Activated CD8-positive, alpha-beta T cell treated with anti-CD3 and anti-CD28 coated beads, Interleukin-2, amount 10 ng/mL, durations not matched to agents 7 days and 5 days (primary cell): ENCODE measurements at places on chromosomes 2 and 18. TPM values are rescaled to one million over a fixed set of nuclear protein-coding genes. Genes with fewer than 3 reads are reported as not detected.

DNA sequence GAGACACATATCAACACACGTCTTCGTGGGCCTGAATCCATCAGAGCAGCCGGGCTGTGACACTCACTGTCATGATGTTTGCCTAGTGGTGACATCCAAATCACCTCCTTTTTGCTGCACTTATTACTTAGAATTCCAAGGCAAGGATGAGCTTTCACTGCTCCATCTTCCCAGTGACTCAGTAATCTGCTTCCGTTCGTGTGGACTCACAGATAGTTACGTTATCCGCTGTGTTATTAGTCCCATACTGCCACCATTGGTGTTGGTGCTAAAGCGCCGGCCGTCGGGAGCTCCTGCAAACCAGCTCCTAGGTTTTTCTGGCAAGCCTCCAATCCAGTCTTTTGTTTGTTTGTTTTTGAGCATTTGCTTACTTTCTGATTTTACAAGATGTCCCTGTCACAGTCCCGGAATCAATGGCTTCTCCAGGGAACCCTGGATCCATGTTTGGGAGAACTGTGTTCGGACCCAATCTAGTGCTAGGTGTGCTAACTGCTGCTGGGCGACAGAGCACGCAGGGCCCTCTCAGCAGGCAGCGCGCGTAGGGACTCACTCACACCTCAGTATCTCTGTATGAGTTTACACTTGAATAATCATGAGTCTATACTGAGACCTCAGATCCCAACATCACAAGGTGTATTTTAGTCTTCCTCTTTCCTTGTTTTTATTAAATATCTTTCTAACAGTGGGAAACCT, 42.6 kb downstream of the HDAC4 start:
- H3K27me3 ChIP-seq = no peaks in the 10 kb centered on the region
- H3K4me3 ChIP-seq = no peak overlapping the region
- H3K36me3 ChIP-seq = peaks cover 27% of the 10 kb centered on the region
- no peaks in the 10 kb centered on the region for H3K4me1 ChIP-seq

GRCh38 chr2:32900246-32900973, 46.3 kb upstream of the LTBP1 start:
- H3K36me3 ChIP-seq = no peaks in the 10 kb centered on the region
- no peaks in the 10 kb centered on the region for H3K4me1 ChIP-seq
- no peak for DNase-seq
- peaks cover 12% of the 10 kb centered on the region for H3K27me3 ChIP-seq
- no peak overlapping the region for H3K27ac ChIP-seq

GRCh38 chr2:120862201-120863060, 126.8 kb downstream of the GLI2 start:
- no peak overlapping the region for H3K27ac ChIP-seq
- no peaks in the 10 kb centered on the region for H3K36me3 ChIP-seq
- no peaks in the 10 kb centered on the region for H3K4me1 ChIP-seq

DNA sequence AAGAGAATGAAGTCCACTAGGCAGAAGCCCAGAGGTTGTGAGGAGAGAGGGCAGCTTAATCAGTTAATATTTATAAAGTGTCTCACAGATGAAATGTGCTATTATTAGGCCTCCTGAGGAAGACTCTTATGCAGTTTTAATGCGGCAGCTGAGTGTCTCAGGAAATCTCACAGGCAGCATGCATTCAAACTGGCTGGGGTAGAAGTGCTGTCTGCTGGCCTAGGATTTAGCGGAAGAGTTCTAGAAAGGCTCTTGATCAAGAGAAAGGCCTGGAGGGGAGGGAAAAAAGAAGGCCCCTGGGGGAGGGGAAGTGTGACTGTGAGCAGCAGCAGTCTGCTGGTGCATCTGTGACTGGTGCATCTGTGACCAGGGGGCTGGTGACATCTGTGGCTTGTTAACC, 133.0 kb downstream of the FSHR start:
- no peak overlapping the region for H3K27ac ChIP-seq
- no peaks in the 10 kb centered on the region for H3K4me1 ChIP-seq
- no peak for DNase-seq

DNA sequence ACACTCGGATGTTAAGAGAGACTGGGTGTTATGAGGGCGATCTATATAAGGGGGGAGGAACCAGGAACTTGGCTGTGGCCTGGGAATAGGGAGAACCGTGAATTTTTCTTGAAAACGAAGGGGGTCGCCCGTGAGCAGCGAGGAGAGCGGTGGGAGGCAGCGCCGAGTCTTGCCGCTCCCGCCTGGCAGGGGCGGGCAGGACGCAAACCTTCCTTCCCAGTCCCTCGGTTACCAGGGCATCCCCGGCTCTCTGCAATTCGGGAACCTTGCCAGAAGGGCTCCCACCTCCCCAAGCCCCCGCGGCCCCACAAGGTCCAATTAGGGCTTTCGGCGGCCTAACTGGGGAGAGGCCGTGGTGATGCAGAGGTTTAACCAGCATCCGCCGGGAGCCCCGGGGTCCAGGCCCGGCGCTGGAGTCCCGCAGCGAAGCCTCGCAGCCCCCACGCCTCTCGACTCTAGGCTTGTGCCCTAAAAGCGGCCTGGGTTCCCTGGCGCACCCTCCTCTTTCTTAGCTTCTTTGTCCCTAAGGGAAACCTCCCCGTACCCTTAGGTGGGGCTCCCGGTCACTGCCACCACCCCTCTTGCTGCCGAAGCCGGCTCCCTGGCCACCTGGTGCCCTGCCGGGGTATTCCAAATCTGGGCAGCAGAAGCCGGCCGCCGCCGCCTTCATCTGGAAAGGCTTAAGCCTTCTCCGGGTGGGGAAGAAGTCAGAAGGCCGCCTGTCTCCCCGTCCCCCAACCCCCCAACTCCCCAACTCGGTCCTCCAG, 680 bp upstream of the FHOD3 start:
- H3K36me3 ChIP-seq = no peaks in the 10 kb centered on the region
- H3K4me3 ChIP-seq = peak overlapping the region; percentile 16
- no peak overlapping the region for H3K27ac ChIP-seq
- peaks cover 21% of the 10 kb centered on the region for H3K27me3 ChIP-seq
- H3K4me1 ChIP-seq = no peaks in the 10 kb centered on the region

POTEI gene
- not detected for total RNA-seq

RAPGEF4 gene
- total RNA-seq = 0.63 TPM

DNA sequence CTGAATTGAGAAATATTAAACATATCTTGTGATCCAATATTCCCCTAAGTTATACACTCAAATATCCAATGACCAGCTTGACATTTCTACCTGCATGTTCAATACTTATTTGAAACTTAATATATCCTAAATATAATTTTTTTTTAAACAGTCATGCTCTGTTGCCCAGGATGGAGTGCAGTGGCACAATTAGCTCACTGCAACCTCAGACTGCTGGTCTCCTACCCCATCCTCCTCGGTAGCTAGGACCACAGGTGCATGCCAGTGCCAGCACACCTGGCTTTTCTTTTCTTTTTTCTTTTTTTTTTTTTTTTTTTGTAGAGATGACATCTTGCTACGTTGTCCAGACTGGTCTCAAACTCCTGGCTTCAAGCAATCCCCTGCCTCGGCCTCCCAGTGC, 4.2 kb downstream of the KYNU start:
- H3K36me3 ChIP-seq = no peaks in the 10 kb centered on the region
- H3K27me3 ChIP-seq = no peaks in the 10 kb centered on the region
- DNase-seq = no peak
- H3K27ac ChIP-seq = no peak overlapping the region
- no peaks in the 10 kb centered on the region for H3K4me1 ChIP-seq
- no peak overlapping the region for H3K4me3 ChIP-seq

GLI2 gene
- total RNA-seq = 1.9 TPM

GRCh38 chr2:160674146-160674750, 180.6 kb upstream of the RBMS1 start:
- H3K36me3 ChIP-seq = no peaks in the 10 kb centered on the region
- H3K27ac ChIP-seq = peak overlapping the region; percentile 64
- DNase-seq = no peak
- peaks cover 3% of the 10 kb centered on the region for H3K27me3 ChIP-seq
- peaks cover 4% of the 10 kb centered on the region for H3K4me1 ChIP-seq

GYPC gene
- total RNA-seq = 163 TPM

SLC4A1AP gene
- 24.2 TPM for total RNA-seq

- DNase-seq = no peak
- no peaks in the 10 kb centered on the region for H3K27me3 ChIP-seq
- no peak overlapping the region for H3K4me3 ChIP-seq
- peaks cover 7% of the 10 kb centered on the region for H3K36me3 ChIP-seq
- H3K27ac ChIP-seq = no peak overlapping the region
Observed at GRCh38 chr2:159256159-159256558, 30.3 kb downstream of the WDSUB1 start.

DNA sequence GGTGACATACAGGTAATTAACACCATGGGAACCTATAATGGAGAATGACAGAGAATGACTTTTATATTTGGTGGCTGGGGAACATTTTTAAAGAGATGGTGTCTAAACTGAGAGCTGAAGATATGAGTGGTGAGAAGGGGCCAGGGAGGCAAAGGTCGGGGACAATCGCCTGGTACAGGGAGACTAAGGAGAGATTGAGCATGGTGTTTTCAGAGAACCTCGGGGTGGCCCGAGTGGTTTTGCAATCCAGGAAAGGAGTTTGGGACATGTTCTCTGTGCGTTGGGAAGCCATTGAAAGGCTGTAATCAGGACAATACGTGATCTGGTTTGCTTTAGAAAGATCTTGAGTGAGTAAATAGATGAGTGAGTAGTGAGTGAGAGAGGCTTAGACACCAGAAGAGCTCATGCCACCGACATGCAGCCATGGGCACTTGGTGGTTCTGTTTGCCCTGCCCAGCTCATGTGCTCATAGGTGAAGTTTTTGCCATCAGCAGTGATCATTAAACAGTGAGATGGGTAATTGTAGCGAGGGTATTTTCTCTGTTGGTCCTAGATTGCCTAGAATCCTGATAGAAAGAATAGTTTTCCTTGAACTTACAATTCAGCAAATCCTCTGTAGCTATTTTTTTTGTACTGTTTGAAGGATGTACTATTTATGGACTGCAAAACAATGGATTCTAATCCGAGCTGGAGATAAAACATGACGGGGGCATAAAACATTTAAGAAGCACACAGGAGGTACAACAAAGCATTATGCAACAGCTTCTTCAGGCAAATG, 114.7 kb downstream of the SH3RF3 start:
- no peaks in the 10 kb centered on the region for H3K36me3 ChIP-seq
- no peak for DNase-seq
- H3K4me3 ChIP-seq = no peak overlapping the region
- H3K27ac ChIP-seq = no peak overlapping the region

SUCLG1 gene
- 76.4 TPM for total RNA-seq

- H3K36me3 ChIP-seq = no peaks in the 10 kb centered on the region
- DNase-seq = no peak
- peaks cover 6% of the 10 kb centered on the region for H3K4me1 ChIP-seq
- peaks cover 9% of the 10 kb centered on the region for H3K27me3 ChIP-seq
- H3K27ac ChIP-seq = no peak overlapping the region
Observed at GRCh38 chr18:44778788-44779187, 98.1 kb downstream of the SETBP1 start.

DNA sequence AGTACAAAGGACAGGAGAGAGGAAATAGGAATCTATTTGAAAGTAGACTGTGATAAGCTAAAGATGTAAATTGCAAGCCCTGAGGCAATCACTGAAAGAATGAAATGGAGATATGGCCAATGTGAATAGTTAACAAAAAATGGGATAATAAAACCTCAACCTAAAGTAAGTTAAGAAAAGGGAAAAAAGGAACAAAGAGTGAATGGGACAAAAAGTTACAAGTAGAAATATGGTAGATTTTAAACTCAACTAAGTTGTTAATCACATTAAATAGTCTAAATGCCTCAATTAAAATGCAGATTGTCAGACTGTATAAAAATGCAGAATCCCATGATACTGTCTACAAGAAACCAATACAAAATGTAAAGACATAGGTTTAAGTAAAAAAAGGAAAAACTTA, 165.2 kb upstream of the RBMS1 start:
- no peak overlapping the region for H3K27ac ChIP-seq
- no peak for DNase-seq
